ENCODE measurements at places on chromosomes 16 and 17.

GRCh38 chr16:12178251-12178990 is 201.9 kb downstream of the SNX29 start:
- no peak for DNase-seq

DNA sequence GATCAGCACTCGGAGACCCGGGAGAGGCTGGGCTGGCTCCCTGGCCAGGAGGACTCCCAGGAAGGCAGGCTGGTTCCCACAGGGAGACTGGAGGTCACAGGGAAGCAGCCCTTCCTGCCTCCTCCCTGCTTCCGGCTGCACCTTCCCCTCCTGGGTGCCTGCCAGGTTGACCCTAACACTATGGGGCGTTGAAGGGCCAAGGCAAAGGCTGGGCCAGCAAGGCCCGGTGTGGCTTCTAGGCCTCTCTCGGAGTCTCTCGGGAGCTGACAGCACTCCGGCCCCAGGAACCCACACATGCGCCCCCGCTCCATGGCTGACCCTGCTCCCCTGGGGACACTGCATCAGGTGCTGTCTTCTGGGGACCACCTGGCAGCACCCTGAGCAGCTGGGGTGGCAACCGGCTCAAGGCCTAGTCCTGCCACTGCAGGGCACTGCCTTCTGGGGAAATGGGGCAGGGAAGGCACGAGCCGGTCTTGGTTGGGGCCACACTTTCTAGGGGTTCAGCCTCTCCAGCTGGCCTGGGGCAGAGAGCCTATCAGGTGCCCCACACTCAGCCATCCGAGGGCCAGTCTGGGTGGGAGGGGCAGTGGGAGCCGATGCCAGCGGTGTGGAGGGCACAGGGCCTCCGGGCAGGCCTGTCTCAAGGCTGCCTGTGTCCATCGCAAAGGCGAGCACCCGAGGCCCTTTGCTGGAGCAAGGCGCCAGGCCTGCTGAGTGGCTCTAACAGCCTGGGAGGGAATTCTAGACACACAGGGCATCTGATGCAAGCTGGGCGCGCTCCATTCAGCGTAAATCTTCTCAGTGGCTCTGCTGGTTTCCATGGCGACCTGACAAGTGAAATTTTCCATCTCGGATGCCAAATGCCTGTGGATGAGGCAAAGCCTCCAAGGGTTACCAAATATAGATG is 5.6 kb upstream of the MTSS2 start:
- DNase-seq: no peak

DNA sequence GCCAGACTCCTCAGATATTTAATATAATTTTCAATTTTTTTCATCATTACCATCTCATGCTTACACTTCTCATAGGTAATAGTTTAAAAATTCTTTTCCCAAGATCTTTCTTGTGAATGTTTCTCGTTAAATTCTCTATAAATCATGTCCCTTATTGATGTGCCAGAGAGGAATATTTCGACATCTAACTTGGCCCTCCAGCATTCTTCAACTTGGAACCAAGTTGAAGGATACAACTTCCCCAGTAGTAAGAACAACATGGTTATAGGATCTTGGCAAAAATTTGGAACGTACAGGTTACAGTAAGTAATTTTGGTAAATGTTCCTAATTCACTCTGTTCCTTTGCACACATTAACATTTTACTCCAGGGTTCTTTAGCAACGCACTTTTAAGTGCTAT is 731.8 kb downstream of the CDH11 start:
- no peak for DNase-seq

DNA sequence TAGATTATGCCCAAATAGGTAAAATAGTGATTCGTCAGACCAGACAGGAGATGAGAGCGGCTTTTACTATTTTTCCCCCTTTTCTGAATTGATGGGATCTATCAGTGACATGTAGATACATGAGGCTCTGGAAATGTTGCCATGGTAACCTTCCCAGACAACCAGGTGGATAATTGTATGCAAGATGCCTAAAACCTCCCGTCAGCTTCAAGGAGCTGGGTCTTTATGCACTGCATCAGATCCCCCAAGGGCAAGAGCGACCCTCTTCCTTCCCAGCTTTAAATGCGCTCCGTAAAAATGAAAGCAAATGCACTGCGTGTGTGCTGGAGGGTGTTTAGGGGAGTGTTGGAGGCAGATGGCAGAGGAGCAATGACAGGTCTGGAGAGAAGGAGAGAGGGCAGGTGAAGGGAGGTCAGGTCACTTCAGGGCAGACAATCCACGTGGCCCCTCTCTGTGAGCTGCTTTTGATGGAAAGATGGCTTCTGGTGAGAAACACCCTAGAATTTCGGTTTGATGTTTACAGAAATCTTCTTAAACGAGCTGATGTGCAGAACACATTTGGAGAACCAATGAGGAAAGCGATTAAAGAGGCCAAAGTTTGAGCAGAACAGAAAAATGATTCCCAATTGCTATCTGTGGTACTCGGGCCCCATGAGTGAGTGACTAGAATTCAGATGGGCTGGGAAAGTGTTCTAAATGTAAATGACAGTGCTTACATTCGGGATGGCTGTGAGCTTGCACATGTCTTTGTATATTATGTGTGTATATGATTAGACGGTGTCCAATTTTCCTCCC is 461.7 kb upstream of the HSBP1 start:
- DNase-seq: no peak

GRCh38 chr16:81951564-81951963 is 59.7 kb downstream of the SDR42E1 start:
- DNase-seq: no peak

DNA sequence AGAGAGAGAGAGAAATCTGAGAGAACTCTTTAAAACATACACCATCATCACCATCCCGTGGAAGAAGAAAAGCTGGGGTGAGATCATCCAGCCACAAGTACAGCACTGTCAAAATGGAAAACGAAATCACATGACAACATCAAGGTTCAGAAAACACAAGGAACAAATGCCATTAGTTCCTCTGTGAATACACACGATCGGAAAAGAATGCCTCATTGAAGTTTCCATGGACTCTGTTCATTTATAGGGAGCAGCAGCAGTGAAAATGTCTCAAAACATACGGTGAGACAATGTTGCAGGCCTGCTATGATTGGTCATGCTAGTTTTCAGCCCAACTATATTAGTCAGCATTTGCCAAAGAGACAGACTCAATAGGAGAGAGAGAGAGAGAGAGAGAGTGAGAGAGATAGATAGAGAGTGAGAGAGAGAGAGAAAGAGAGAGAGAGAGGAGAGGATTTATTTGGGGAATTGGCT is 4.4 kb downstream of the CFAP97D1 start:
- no peak for DNase-seq

DNA sequence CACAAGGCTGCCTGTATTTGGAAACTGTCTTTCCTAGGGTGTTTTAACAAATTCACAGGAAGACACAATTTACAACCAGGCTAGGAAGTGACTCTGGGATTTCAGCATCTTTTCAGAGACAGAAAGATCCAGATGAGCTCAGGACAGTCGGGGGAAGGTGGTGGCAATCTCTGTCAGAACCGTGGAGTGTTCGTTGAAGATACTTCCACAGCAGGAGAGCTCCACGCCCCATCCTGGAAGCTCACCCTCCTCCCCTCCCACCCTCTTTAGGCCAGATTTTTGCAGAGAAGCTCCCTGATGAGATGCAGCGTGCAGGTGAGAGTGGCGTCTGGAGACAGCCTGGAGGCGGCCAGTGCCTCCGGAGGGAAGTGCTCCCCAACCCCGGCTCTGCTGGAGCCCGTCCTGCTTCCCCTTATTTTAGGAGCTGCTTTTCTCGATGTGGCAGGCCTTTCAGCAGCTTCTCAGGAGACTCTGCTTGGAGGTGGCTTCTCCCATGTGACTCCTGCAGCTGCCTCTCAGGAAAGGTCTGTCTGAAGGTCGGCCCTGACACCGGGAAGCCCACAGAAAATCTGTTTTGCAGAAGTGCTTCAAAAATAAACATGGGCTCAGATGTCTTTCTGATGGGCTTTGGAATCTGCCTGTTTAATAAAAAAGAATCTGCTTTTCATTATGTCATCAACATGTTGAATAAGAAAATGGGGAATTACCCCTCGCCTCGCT is 186.4 kb upstream of the CHMP6 start:
- no peak for DNase-seq

DNA sequence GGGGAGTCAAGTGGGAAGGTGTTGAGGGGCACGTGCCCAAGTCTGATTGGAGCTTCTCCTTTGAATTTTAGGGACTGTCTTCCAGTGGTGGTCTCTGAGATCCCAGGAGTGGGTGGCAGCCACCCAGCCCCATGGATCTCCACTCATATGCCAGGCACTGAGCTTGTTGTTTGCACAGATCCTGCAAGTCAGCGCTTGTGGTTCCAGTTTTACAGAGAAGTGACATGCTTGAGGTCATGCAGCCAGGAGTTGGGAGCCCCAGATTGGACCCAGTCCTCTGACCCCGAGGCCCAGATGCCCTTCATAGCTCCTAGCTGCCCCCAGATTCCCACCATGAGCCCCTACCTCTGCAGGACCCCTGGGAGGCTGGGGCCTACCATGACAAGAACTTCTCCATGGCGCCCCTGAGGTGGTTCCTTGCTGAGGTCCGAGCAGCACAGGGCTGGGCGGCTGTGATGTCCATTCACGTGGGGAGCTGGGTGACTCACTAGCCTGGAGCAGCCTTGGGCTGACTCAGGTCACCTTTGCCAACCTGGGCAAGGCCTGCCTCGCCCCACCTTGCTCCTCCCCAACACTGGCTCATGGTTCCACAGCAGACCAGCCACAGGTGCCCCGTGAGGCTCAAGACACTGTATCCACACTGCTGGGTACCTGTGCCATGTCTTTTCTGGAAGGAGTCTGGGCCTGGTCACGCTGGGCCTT is 47.4 kb downstream of the RAI1 start:
- no peak for DNase-seq

DNA sequence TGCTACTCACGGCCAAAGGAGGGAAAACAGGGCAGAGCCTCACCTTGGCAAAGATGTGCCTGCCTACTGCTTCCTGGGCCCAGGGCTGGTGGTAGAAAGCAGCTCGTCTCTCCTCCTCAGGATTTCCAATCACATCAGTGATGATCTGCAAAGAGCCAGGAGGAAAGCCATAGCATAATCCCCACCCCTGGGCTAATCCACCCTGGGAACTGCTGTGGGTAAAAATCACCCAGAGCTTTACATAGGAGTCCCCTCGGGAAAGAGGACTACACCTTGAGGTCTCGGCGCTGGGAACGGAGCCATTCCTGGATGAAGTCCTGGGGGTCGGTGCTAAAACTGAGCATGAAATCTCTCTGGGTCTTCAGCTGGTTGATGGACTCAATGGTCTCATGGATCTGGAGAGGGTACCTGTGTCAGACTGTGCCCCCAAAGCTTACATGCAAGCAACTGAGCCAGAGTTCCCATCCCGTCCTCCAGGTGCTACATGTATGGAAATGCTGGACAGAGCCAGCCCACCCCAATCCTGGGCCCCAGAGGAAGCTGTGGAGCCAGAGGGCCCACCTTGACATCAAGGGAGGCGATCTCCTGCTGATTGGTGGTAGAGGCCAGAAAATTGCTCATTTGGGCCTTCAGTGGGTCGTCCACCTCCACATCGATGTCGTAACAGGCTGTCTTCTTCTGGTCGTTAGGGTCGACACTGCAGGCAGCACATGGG is 5.7 kb upstream of the FTSJ3 start:
- no peak for DNase-seq

GRCh38 chr17:79952265-79952877 is 83.3 kb downstream of the TBC1D16 start:
- DNase-seq: no peak
